Activated T-cell treated with anti-CD3 and anti-CD28 coated beads for 4 hours (primary cell): ENCODE measurements at places on chromosomes 7 and 10.

GRCh38 chr7:30433082-30433481 lies 45.5 kb downstream of the NOD1 start:
- no peak for DNase-seq

- peak; percentile 48 for DNase-seq
Measured at GRCh38 chr10:72320676-72321247, 34.0 kb downstream of the DNAJB12 start.

GRCh38 chr7:44103923-44104859 lies at the start of gene AEBP1:
Gene AEBP1 (plus strand): TSS chr7:44104345. CDS start chr7:44104666, 321 bp downstream.
- no peak for DNase-seq

DNA sequence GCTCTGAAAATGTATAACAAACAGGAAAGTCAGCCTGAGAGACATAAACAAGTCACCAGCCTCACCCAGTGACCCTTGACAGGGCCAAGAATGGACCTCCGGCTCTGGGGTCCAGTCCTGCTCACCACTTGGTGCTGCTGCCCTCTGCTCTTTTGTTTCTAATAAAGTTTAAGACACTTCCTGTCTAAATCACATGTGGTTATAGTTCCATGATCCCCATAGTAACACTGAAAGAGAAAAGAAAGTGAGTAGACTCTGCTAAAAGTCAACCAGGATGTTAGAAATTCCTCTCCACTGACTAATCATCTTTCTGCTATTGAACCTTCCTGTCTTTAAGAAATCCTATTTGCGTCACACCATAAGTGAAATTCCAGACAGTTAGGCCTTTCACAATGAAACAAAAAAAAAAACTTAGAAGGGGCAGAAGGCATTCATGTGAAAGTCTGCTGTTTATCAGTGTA lies 179.2 kb upstream of the BET1 start:
- no peak for DNase-seq

GRCh38 chr10:43128958-43129706 lies 9.1 kb upstream of the CSGALNACT2 start:
- DNase-seq = no peak

GRCh38 chr10:8049045-8049864 lies 5.2 kb upstream of the GATA3 start:
- DNase-seq = no peak

GRCh38 chr7:24133691-24134090 lies 150.3 kb upstream of the NPY start:
- no peak for DNase-seq

- peak; percentile 11 for DNase-seq
Measured at GRCh38 chr7:142711746-142712616, 37.3 kb upstream of the PRSS1 start.

- DNase-seq = no peak
Measured at GRCh38 chr10:77249901-77250459, 387.6 kb downstream of the KCNMA1 start.

DNA sequence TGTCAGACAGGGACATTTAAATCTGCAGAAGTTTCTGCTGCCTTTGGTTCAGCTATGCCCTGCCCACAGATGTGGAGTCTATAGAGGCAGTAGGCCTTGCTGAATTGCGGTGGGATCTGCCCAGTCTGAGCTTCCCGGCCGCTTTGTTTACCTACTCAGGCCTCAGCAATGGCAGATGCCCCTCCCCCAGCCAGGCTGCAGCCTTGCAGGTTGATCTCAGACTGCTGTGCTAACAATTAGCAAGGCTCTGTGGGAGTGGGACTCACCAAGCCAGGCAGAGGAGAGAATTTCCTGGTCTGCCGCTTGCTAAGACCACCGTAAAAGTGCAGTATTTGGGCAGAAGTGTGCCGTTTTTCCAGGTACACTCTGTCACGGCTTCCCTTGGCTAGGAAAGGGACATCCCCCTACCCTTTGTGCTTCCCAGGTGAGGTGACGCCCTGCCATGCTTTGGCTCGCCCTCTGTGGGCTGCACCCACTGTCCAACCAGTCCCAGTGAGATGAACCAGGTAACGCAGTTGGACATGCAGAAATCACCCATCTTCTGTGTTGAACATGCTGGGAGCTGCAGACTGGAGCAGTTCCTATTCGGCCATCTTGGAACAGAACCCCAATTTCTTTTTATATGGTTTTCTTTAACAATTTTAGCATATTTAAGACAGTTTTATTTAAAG lies 28.4 kb upstream of the VWDE start:
- no peak for DNase-seq

DNA sequence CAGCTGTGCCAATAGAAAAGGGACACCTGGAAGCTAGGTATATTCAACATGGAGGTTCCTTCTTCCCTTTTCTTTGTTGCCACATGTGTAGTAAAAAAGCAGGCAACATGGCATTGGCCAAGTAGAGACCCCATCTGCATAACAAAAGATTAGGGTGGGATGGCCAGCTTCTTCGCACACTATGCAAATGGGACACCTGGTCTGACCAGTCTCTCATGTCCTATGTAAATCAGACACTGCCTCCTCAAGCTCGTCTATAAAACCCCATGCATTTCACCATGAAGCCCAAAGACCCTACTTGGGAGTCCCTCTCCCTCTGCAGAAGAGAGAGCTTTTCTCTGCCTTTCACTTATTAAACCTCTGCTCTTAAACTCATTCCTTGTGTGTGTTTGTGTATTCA lies 53.9 kb downstream of the MYL10 start:
- DNase-seq = no peak

DNA sequence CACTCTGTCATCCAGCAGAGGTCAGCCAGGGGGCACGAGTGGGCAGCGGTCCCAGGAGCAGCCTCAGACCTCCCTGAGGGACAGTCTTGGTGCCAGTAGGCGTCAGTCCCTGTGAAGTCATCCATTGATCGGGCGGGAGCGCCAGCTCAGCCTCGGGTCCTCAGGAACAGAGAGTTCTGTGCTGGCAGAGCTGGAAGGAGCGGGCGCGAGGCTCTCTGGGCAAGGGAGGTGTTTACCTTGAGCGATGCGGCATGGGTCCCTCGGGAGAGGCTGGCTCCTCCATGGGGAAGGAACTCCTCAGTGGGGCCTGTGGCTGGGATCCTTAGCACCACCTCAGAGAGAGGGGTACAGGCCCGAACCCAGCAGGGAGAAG lies 101.1 kb upstream of the PPIF start:
- no peak for DNase-seq

- peak; percentile 25 for DNase-seq
Measured at GRCh38 chr7:129169171-129169671, 19.2 kb upstream of the SMO start.

- no peak for DNase-seq
Measured at GRCh38 chr7:43520201-43520600, 62.7 kb upstream of the STK17A start.

DNA sequence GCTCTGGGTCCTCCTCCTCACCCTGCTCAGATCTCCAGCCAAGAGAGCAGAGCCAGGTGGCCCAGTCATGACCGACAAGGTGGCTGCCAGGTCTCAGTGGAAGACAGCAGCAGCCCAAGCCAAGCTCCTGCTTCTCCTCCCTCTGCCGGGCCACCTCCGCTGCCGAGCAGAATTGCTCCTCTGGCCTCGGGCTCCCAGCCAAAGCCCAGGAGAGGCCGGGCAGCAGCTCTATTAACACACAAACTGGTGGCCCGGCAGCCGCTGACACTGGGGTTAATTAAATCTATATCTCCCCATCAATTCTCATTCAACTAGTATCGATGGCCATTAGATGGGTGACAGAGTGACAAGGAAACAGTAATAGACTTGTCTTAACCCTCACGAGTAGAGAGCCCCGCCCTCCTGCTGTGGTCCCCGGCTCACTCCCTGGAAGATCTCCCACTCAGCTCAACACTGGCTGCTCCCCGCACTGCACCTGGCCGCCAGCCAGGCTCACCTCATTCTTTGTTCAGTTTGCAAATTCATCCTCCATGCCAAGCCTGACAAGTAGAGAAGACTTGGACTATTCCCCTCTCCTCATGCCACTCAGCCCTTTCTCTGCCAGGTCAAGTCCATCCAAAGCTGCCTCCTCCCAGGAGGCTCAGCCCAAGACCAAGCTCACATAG lies 74.1 kb upstream of the UNC5B start:
- no peak for DNase-seq

GRCh38 chr7:99195867-99196266 lies 12.0 kb downstream of the KPNA7 start:
- DNase-seq = no peak

DNA sequence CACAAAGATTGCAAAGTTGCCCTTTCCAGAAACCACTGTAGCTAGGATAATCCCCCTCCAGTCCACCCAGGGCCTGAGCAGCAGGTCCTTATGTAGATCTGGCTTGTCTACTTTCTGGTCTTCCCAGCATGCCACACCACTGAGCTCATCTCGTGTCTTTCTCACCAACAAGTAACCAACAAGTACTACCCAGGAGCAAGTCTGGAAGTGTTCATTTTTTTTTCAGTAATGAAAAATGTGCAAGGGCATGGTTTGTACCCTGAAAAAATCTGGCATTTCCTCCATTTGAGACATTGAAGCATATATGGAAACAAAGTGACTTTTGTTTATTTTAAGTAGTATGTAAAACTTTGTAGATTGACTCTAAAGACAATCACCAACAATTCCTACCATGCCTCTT lies 120.8 kb downstream of the INHBA start:
- no peak for DNase-seq

DNA sequence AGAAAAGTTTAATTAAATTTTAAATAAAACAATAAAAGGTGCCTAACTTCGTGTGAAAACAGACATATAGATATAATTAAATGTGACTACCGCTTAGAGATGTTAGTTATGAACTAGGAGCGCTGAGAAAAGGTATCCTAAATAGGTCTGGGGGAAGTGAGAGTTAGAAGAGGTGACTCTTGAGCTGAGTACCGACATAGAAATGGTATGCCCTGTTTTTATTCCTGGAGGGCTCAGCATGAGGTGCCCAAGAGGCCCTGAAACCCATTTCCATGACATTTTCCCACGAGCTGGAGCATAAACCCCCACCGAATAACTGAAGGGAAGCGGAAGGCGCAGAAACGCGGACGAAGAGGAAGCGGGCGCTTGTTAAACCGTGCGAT lies 433 bp upstream of the STARD3NL start:
- DNase-seq = no peak

GRCh38 chr7:5622746-5623145 lies 158.7 kb downstream of the RNF216 start:
- DNase-seq = no peak

DNA sequence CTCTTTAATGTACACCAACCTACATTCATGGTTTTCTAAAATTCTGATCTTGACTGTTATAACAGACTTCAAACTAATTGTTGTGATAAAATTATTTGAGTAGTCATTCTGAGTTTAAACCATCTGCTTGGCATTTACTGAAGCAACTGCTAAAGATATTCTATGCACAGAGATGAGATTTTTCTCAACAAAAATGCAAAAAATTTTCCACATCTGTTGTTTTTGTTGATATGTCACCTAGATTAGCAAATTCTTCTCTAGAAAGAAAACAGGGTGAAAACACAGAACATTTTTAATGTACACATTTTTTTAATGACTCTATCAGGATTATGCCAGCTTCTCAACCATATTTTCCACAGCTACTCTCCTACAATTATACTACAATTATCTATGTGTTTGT lies 42.7 kb downstream of the ARHGAP12 start:
- DNase-seq = no peak

DNA sequence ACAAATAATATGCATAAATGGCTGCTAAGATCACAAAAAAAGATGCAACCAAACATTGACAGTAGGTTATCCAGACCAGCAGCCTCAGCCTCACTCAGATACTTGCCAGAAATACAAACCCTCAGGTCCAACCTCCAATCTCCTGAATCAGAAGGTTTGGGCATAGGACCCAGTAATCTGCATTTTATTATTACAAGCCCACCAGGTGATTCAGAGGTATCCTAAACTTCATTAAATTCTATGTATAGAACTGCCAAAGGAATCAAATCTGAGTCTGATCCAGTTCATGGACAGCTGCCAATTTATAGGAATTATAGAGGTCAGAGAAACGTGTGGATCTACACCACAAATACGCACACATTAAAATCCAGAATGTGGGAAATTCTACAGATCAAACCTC lies 41.3 kb downstream of the ZNF438 start:
- DNase-seq = no peak

DNA sequence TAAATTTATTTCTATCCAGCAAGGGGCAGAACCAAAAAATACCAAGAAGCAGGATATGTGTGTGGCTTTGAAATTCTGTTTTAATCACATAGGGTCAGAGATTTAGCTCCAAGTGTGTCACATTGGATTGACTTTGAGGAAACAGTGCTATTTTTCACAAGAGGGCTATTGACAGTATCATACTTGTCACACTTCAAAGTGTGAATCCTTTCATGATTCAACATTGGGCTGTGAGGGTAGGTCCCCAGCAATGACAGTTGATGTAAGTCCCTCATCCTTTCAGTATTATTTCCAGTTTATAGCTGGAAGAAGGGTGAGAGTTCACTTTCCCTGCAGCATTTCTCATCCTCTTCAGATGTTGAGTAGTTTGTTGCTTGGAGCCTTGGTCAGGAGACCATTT lies 7.4 kb downstream of the CCNY start:
- DNase-seq = no peak

DNA sequence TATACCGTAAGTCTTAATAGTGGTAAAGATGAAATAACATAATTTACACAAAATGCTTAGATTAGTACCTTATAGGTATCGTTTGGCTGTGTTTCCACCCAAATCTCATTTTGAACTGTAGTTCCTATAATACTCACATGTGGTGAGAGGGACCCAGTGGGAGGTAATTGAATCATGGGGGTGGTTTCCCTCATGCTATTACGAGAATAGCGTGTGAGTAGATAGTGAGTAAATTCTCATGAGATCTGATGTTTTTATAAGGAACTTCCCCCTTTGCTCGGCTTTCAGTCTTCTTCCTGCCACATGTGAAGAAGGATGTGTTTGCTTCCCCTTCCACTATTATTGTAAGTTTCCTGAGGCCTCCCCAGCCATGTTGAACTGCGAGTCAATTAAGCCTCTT lies 426.3 kb upstream of the POT1 start:
- DNase-seq = no peak

GRCh38 chr10:29199339-29199738 lies 89.5 kb upstream of the LYZL1 start:
- DNase-seq = no peak

DNA sequence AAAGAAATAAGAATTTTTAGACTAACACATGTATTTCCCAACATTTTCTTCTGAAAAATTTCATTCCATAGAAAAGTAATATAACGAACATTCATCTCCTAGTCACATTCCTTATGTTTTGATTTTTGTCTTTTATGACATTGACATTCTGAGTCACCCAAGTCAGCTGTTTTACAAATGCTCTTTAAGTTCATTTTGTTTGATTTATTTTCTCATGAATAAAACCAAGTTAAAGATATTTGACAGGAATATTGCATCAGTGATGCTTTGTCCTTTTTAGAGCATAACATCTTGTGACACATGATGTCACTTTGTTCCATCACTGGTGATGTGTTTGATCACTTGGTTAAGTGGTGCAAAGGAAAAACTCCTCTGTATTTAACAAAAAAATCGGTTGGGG lies 48.4 kb downstream of the HGF start:
- DNase-seq = no peak
